NCI-H510A treated with DMSO at 0.1 percent for 48 hours (cell line): ENCODE measurements at places on chromosomes 1 and 21.

DNA sequence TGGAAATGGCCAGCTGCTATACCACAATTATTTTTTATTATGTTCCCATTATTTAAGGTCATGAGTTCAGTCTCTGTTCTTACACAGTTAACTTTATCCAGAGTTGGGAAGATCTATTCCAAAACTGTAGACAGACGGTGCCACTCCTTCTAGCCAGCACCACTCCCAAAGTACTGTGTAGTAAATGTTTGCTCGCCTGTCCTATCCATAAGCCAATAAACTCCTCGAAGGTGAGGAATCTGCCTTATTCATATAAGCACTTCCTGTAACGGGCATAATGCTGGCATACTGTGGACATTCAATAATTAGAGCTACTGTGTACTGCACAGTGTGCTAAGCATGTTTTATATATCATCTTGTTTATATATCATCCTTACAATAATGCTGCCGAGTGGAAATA is 26.1 kb upstream of the STMN1 start:
- no peak for DNase-seq

DNA sequence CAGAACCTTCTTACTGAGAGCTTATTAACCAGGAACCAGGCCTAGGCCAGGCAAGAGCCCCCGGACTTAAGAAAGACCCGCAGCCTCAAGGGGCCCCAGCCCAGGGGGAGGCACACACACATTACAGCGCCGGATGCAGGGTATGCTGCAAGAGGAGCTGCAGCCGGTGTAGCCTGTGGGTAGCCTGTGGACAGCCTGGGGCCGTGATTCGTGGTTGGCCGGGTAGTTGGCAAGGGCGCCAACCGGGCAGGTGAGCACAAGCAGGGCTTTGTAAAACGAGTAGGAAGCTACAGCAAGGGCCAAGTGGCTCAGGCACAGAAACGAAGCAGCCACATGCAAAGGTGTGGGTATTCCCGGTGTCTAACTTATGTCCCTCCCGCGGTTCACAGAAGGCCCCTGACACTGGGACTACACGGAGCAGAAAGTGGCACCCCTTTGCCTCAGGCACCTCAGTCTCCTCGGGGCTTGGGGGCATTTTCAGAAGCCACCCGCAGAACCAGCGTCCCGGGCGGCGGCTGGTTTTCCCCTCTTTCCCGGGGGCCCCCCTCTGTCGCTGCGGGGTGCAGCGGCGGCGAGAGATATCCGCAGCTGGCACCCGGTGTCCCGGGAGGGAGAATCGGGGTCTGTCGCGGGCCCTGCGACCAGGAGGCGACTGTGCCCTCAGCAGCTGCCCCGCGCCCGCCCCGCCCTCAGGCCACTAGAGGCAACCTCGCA is 40.8 kb downstream of the KIAA1614 start:
- no peak for DNase-seq

GRCh38 chr1:26820784-26821269 is 5.7 kb upstream of the ZDHHC18 start:
- no peak for DNase-seq

DNA sequence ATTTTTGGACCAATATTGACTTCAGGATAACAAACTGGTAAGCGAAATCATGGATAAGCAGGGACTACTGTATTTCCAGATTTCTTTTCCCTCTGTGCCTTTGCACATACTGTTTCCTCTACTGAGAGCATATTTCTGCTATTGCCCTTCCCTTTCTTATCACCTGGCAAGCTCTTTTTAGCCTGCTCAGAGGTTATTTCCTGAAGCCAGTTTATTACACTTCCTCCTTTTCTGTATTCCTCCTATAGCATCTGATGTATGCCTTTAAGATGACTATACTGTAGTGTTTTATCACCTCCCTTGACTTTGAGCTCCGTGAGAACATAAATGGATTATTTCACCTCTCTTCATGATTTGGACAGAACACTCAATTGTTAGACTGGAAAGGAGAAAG is 49.0 kb downstream of the MAGI3 start:
- no peak for DNase-seq

GRCh38 chr1:83996621-83997020 is 2.3 kb downstream of the TTLL7 start:
- no peak for DNase-seq

- no peak for DNase-seq
Measured at GRCh38 chr1:26353210-26353859, 595 bp downstream of the CRYBG2 start.

DNA sequence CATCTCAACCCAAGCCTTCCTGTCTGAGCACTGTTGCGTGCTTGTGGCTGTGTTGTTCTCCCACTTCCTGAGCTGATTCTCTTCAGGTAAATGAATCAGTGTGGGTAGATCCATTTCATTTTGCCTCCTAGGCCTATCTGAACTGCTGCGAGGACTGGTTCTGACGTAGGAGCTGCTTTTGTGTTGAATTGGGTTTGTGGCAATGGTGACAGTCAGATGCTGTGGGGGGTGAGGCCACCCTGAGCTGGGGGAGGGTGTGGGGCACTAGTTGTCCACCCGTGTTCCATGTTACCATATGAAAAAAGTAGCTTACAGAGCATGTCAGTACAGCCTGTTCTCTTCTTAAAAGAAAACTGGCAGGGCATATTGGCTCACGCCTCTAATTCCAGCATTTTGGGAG is 81.5 kb downstream of the MRPS6 start:
- DNase-seq = no peak

GRCh38 chr1:91846007-91846638 is 39.8 kb downstream of the TGFBR3 start:
- peak; percentile 95 for DNase-seq

GRCh38 chr1:50976111-50976889 is 6.3 kb downstream of the CDKN2C start:
- no peak for DNase-seq

- DNase-seq = no peak
Measured at GRCh38 chr1:208866386-208866955, 622.3 kb upstream of the PLXNA2 start.

- DNase-seq = peak; percentile 70
Measured at GRCh38 chr1:23554481-23555269, 4.6 kb downstream of the ID3 start.

GRCh38 chr1:182048562-182048961 is 12.9 kb downstream of the ZNF648 start:
- no peak for DNase-seq

- no peak for DNase-seq
Measured at GRCh38 chr1:41611068-41611931, 126.8 kb upstream of the EDN2 start.

- no peak for DNase-seq
Measured at GRCh38 chr1:211813590-211813989, 17.0 kb downstream of the LPGAT1 start.

GRCh38 chr1:46550751-46551231 is 656 bp downstream of the KNCN start:
- no peak for DNase-seq

- no peak for DNase-seq
Measured at GRCh38 chr1:163036671-163037070, 32.5 kb upstream of the RGS4 start.

DNA sequence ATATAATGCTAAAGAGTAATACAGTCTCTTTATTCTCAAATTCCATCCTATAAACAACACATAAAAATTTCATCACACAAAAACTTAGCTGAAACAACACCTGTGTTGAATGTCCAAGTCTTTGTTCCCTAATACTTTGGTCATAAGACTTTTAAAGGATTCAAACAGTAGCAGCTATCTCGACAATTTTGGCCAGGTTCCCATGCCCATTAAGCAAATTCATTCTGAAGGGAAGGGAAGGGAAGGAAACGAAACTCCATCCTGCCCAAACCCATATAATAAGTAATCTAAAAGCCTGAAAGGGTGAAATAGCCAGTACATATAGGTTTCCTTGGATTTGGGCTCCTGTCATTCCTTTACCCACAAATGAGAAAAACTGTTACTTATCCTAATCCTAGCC is 7.5 kb downstream of the IVNS1ABP start:
- no peak for DNase-seq

GRCh38 chr1:84995484-84996334 is 1.2 kb downstream of the MCOLN2 start:
- DNase-seq = no peak

- no peak for DNase-seq
Measured at GRCh38 chr1:180301135-180301742, 71.2 kb downstream of the LHX4 start.

- DNase-seq = no peak
Measured at GRCh38 chr1:20603504-20604464, 14.9 kb downstream of the CDA start.

GRCh38 chr1:117003223-117003875 is 1.8 kb downstream of the CD101 start:
- DNase-seq = no peak

DNA sequence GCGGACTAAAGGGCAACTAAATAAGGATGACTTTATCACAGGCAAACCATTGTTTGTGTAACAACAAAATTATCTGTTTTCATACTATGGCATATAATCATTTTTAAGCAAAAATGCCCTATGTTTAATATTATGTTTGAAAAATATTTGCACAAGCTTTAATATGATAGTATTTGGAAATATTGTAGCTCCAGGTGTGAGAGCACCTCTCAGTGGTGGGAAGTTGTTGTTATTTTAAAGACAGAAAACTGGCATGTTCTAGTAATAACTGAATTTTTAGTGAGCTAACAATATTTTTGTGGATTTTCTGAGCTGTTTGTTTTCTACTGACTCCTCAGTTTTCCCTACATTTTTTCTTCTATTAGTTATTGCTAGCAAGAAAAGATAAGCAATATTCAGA is 578.8 kb downstream of the KCNT2 start:
- no peak for DNase-seq

DNA sequence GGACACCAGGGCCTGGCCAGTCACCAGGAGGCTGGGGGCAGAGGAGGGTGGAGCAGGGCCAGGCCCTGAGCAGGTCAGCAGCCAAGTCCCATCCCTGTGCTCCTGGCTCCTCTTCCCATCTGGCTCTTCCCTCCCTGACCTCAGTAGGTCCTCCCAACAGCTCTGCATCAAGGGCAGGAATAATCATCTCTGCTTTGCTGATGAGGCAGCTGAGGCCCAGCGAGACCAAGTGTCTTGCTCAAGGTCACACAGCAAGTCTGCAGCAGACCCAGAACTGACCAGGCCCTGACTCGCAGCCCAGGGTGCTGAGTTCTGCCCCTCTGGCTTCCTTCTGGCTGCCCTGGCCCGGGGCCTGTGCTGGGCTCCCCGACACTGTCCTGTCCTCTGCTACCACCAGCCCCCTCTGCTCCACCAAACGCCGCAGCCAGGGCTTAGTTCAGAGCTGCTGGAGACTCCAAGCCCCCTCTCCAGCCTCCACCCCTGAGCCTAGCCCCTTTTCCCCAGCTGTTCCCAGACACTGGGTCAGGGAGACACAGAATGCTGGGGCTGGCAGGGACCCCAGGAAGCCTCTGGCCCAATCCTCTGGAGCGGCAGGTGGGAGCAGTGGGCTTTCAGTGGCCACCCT is 224.9 kb downstream of the PTPRU start:
- DNase-seq = no peak

- no peak for DNase-seq
Measured at GRCh38 chr1:2195785-2196184, 1.2 kb upstream of the FAAP20 start.

- DNase-seq = no peak
Measured at GRCh38 chr1:12163210-12163609, 3.6 kb upstream of the TNFRSF1B start.

- no peak for DNase-seq
Measured at GRCh38 chr1:211985556-211986264, 49.6 kb downstream of the INTS7 start.

GRCh38 chr1:150561974-150562445 is 12.8 kb downstream of the ADAMTSL4 start:
- peak; percentile 75 for DNase-seq

DNA sequence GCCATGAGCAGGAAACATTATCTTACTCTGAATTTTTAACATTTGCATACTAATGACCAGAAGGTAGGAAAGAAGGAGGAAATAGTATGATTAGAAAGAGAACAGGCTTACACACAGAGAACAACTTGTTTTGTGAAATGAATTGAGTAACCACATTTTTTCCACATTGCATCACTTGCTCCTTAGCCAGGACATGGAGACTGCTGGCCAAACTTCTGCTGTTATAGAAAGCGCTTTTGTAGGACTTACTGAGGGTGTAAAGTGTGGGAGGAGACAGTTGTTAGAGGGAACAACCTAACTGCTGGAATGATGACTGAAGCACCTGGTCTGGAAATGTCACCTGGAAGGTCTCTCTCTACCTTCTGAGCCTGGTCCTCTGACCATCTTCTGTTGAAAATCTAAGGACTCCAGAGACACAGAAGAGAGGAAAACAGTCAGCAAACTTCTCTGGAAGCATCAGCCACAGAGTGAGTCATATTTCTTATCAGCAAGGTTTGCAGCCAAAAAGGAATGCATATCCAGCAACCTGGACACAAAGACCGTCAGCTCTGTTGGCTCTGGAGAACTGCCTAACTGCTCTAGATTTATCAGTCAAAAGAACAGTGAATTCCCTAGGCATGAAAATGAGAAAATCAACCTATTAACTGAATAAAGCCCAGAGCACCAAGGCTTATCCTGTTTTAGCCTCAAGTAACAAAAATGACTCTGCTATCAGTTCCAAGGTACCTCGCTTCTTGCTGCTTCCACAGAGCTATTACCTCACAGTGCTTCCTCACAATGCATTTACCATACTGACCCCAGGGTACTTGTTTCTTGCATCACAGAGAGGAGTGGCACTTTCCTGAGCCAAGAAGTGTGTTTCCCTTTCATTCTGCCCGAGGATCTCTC is 88.0 kb upstream of the SLFNL1 start:
- no peak for DNase-seq

GRCh38 chr1:150176593-150176992 is 26.9 kb downstream of the PLEKHO1 start:
- DNase-seq = no peak

- DNase-seq = no peak
Measured at GRCh38 chr1:230175839-230176238, 108.8 kb downstream of the GALNT2 start.

DNA sequence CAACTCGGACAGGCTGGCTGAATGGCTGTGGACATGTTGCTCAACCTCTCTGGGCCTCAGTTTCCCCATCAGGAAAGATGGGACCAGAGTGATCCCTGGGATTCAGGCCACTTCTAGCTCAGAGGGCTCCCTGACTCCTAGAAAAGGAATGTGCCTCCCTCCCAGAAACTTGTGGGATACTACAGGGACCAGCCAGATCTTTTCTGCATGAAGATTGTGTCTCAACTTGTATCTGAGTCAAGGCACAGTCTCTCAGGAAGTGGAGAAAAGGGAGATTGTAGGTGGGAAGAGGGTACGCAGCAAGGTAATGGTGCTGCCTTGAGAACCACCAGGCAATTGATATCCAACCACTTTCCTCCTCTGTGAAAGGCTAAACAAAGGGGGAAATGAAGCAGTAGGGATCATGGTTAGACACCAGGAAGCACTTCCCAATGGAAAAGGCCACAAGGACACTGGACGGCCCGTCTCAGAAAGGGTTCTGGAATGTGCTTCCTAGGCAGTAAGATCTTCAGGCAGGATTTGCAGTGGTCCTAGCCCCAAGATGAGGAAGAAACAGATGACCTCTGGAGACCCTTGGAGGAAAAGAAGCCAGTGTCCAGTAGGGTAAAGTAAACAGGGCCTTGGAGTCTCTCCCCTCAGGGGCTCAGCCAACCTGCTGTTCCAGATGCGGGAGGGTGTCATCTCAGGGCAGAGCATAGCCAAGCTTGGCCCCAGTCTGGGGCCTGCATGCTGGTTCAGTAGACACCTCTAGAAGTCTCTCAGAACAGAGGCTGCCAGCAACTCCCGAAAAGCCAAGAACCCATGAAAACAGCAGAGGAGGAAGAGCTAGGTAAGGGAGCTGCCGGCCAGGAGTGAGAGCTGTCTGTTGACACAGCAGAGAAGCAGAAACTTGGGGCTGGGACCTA is 16.8 kb downstream of the IFFO2 start:
- DNase-seq = no peak
